ENCODE measurements at places on chromosomes 5 and 9.

DNA sequence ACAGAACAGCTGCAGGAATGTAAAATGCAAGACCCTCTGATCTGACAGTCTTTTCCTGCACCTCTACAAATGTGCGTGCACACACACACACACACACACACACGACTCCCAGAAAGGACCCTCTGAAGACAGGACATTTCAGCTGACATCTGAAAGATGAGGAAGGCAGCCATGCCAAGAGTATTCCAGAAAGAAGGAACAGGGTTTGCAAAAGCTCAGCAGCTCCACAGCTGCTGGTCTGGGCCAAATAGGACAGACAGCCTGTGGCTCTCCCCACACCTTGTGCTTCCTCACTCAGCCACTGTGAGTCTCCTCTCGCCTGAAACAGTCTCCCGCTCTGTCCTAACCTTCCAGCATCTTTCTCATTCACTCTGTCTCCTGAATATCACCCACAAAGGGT, 189.0 kb downstream of the PALM2AKAP2 start:
- DNase-seq: no peak

DNA sequence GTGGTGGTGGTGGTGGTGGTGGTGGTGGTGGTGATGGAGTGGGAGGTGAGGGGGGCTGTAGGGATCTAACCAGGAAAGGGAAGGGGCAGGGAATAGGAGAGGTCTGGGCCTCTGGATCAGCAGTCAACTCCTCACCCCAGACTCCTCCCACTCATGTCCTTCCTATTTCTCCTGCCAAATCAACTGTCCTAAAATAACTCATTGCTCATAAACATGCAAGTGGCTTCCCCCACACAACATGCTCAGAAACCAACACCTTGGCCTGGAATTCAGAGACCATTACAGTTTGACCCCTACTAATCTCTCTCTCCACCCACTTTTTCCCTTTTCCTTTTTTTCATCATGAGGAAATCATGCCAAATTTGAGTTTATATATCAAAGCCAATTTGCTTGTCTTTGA, 8.4 kb upstream of the FSD1L start:
- DNase-seq: no peak

GRCh38 chr5:84259283-84260045, 125.2 kb downstream of the EDIL3 start:
- DNase-seq: no peak

DNA sequence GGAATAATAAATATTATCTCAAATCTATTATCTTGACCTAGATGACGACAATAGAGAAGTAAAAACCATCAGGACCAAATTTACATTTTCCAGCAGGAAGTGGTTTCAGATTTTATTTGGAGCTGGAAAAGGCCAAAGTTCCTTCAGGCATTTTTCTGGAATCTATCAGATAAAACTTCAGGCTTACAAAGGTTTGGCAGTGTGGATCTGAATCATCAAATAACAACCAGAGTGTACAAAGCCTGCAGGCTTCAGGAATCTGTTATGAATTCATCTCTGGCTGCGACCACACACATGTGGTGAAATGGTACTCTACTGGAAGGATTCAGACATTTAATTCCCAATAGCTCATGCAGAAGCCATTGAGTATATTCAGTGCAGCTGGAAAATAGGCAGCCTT, 726.4 kb upstream of the GRAMD2B start:
- no peak for DNase-seq

DNA sequence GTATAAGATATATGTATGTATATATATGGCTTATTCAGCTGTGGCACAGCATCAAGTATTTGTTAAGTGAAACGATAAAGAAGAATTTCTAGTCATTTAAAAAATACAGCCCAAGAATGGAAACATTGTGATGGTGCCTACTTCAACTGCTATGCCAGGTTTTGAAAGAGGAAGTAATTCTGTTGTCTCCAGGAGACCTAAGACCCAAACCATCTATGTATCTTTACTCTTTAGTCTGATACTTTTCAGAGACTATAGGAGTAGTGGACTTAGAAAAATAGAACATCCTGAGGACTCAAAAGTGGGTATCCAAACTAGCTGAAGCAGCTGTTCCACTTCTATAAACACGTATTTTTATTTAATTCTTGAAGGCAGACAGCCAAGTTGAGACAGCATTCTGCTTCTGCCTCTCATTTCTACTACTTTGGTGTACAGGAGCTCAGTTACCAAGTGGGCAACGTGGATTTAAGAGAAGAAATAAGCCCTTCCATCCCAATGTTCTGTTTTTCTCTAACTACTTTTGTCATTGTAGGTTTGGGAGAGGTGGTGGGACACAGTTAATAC, 110.7 kb downstream of the RPS23 start:
- no peak for DNase-seq

- no peak for DNase-seq
Observed at GRCh38 chr9:92160786-92161185, 45.6 kb upstream of the SPTLC1 start.

GRCh38 chr9:93464876-93465275, 11.5 kb upstream of the FAM120AOS start:
- DNase-seq: no peak

DNA sequence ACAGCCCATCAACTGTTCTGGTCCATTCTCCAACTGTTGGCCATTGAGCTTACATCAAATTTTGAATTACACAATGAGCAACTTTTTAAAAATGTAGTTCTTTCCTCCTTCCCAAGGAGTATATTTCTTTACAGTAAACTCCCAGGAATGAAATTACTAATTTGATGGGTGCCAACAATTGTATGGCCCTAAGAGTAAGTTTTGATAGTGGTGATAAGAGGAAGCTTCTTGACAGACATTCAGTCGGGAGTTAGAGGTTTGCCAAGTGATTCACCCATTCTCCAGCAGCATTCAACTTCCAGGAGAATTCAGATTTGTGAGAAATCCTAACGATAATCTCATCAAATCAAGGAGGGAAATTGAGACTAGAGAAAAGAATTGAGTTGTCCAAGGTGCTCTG, 579.9 kb downstream of the ACTL7B start:
- no peak for DNase-seq

GRCh38 chr5:7802855-7803254, 48.1 kb downstream of the CFAP90 start:
- DNase-seq: no peak

- no peak for DNase-seq
Observed at GRCh38 chr5:1235379-1235778, 10.2 kb downstream of the SLC6A18 start.

- no peak for DNase-seq
Observed at GRCh38 chr5:117295941-117296340, 721.3 kb upstream of the SEMA6A start.

GRCh38 chr5:31898036-31898632, 259.2 kb downstream of the PDZD2 start:
- no peak for DNase-seq

GRCh38 chr5:32955814-32956213, 244.7 kb downstream of the NPR3 start:
- DNase-seq: no peak

DNA sequence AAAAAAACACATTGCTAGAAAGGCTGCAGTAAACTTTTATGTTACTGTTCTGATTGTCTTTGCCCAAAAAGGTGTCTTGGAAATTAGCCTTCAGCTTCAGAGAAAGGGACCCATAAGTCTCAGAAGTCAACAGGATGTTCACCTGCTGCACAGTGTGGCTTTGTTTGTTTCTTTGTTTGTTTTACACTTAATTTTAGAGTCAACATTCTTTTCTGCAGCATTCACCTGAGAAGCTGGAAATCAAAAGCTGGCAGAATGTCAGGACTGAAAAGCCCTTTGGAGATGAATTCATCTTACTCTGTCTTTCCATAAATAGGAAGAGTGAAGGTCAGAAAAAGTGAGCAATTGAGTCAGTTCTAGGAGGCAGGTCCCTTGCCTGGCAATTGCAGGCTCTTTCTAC, 170.0 kb downstream of the PAPPA start:
- peak; percentile 61 for DNase-seq

DNA sequence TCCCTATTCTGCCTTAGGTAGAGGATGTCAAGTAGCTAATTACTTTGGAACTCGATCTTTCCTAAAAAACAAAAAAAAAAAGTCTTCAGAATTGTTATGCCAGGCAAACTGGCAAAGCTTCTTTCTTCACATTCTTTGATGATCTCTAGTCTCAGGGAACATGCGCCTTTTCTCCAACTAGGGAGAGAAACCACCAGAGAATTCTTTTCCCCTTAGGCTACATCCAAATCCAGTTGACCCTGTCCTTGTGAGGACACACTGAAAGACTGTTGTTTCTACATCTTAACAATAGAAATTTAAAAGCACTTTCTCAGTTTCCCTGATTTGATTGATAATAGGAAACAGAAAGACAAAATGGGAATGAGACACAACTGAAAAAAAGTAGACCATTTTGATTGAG, 94.7 kb upstream of the ITGA2 start:
- no peak for DNase-seq

GRCh38 chr9:132184124-132184523, 22.3 kb downstream of the NTNG2 start:
- DNase-seq: no peak

DNA sequence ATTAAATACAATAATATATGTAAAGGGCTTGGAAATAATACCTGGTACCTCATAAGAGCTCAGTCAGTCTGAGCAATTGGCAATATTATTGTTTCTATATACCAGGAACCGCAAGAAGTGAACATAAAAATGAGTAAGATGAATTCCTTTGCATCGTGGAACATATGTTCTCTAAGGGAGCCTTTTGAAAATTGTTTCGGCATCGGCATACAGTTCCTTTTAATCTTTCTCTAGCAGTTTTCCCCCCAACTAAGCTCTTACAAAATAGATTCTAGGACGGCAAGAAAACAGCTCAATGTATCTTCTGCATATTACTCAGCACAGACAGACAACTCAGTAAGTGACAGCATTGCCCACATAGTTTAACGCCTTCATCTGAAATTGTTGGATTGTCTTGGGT, 426.6 kb upstream of the WWC1 start:
- DNase-seq: no peak

DNA sequence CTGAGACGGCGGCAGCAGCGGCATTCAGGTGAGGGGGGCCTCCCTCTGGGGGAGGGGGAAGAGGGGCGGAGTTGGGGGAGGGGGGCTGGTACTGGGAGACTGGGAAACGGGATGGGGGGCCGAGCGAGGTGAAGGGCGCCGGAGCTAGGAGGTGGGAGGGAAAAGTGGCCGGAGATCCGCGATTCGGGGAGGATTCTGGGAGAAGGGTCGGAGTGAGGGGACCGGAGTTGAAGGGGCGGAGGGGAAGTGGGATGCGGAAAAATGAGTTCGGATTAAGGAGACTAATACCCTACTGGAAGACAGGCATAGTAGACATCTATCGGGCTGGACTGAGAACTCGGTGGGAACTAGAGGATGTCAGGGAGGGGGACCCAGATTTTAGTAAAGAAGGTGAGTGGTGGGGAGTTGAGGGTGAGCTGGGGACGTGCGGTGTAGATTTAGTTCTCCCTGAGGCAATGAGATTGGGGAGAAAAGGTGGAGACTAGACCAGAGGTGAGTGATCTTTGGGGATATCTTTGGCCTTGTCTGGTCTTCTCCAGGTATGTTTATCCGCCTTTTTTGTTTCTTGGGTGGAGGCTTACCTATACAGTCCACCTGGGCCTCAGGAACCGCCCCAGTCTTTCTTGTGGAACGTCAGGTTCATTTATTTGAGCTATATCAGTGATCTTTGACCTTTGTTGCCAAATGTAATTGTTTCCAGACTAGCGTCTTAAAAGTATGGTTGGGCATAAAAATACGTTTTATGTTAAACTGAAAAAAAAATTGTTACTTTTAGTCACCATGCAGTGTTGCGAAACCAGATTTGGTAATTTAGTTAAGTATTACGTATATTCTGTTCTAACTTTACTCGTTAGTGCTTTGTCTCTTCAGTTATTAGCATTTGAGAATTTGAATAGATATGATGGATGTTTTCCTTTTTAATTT, 632 bp downstream of the UBAP1 start:
- DNase-seq: peak; percentile 55

DNA sequence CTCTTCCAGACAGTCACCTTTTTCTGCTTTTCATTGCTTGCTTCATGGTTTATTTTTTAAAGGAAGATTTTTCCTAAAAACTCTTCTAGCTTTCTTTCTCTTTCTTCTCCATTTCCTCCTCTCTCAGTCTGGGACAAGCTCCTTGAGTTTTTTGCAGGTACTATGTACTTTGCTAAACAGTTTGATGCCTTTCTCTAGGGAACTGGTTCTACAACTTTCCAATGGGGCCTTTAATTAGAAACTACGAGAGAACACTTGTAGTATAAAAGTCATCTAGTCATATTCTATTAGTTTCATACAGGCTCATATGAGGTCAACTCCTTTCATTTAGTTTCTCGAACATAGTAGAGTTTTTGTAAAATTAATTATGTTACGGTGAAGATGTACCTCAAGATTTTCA, 189.6 kb downstream of the DOCK8 start:
- DNase-seq: no peak

DNA sequence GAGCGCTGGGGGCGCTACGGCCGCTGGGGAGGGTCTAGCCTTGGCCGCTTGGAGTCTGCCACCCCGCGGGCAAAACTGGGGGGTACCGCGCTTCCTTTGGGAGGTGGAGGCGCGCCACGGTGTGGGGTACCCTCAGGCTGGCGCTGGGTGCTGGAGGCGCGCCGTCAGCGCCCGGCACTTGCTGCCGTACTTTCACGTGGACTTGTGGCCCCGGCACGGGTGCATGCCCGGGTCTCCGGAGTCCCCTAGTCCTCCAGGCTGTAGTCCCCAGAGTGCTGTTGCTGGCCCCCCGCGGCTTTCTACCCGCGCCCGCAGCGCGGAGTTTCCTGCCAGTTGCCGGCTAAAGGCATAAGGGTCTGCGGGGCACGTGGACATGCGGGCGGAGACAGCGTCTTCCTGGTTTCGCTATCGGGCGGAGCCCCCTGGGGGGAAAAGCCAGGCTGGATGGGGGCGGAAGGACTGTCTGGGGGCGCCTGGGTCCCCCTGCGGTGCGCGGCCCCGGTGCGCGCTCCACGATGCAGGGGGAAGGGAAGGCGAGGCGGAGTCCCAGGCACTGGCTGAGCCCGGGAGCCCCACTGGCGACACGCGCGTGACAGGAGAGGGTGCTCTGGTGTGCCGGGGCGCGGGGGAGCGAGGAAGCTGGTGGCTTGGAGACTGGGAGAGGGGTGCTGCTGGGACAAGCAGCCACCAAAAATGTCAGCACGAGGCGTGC, 666 bp downstream of the PPARGC1B start:
- DNase-seq: no peak

GRCh38 chr5:128850049-128850448, 115.2 kb upstream of the SLC27A6 start:
- no peak for DNase-seq

DNA sequence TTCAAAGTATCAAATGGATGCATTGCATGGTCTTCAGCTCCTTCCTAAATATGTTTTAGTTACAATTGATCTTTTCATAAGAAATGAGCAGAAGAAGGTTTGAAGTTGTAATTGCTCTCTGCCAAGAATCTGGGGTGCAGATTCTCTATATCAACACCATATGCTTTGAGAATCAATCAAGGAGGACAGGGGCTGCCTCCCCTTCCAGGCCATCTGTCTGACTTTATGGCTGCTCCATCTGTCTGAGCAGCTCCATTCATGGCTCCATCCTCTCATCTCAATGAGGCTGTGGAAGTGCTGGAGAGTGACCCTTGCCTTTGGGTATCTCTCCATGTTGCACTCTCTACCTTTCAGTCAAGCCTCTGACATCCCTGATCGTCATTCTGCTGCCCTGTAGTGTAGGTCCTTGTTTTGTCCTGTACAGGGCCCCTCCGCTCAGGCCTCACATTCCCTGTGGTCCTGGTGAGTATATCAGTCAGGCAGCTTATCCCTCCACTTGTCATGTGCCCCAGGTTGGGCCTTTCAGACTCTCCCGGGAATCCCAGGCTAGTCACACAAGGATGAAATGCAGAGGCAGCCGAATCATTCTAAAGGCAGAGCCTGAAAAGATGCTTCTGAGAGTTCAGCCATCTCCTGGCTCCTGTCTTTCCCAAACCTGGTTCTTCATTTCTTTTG, 14.0 kb upstream of the SV2C start:
- no peak for DNase-seq
